ENCODE measurements at places on chromosomes 16 and 17. TPM values are rescaled to one million over a fixed set of nuclear protein-coding genes. Genes with fewer than 3 reads are reported as not detected.

DNA sequence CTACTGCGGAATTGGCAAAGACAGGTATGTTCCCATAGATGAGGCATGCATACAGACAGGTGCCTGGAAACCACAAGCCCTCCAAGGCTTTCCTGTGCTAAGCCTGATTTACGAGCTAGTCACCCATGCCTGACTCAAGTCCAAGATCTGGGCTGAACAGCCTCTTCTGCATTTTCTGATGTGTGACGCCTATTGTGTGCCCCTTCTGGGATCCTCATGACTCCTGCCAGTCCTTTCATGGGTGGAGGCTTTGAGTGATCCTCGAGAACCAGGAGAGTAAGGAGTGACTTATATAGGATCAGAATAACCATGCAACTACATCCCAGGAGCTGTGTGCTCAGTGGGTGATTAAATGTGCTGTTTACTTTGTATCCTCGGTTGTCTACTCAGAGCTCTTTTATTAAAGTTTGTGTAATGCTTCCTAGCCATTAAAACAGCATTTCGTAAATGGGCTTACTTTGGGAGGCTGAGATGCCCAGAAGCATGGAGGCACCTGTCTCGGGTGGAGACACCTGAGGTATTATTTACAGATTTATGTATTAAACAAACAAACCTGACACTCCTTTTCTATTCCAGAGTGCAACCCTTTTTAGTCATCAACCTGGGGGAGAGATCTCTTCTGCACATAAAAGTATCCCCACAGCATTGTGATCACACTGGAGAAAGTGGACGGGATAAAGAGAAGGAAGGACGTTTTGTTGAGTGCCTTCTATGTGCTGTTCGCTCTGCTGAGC, 373.0 kb upstream of the DYNLRB2 start:
- no peak for DNase-seq

GRCh38 chr17:79852748-79853147, 13.5 kb upstream of the CBX4 start:
- DNase-seq: no peak

GRCh38 chr16:78075800-78076199, 23.7 kb upstream of the WWOX start:
- DNase-seq: no peak

GRCh38 chr17:28661635-28662526, at the start of the genes SDF2 and SUPT6H:
Gene SDF2, minus strand, starts transcription at chr17:28661906. Its CDS starts 30 bp downstream, at chr17:28661876.
Gene SUPT6H, plus strand, starts transcription at chr17:28662205. Its CDS starts 11,197 bp downstream, at chr17:28673402.
- DNase-seq: peak; percentile 91

DNA sequence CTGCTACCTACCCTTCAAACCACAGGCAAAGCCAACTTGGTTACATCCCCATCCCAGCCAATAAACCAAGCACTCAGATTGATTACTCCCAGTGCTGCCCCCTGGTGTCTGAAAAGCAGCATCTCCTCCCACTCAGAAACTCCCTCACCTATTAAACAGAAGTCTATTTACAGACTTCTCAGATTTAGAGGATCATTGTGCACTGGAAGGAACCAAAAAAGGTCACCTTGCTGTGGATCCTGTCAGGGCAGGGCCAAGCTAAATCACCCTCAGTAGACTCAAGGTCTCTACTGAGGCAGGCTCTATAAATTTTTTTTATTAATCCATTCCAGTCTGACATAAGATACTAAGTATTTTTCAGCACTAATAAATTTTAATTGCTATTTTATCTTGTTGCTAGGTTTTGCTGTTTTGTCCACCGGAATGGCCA, 17.6 kb downstream of the HIGD1B start:
- peak; percentile 50 for DNase-seq

- peak; percentile 76 for DNase-seq
Measured at GRCh38 chr17:78716814-78717393, 65.2 kb downstream of the CYTH1 start.

DNA sequence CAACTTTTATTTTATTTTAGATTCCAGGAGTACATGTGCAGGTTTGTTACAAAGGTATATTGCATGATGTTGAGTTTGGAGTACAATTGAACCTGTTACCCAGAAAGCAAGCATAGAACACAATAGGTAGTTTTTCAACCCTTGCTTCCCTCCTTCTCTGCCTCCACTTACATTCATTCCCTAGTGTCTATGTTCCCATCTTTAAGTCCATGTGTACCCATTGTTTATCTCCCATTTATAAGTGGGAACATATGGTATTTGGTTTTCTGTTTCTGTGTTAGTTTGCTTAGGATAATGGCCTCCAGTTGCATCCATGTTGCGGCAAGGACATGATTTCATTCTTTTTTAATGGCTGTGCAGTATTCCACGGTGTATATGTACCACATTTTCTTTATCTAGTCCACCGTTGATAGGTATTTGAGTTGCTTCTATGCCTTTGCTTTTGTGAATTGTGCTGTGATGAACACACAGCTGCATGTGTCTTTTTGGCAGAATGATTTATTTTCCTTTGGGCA, 114.0 kb upstream of the NACA2 start:
- DNase-seq: no peak

GRCh38 chr16:69417520-69418199, 6.8 kb upstream of the CYB5B start:
- DNase-seq: no peak

GRCh38 chr17:64472564-64472963, 23.6 kb downstream of the MILR1 start:
- no peak for DNase-seq

- no peak for DNase-seq
Measured at GRCh38 chr16:51638339-51639135, 487.5 kb upstream of the SALL1 start.

The ITGAX gene
- 1.4 TPM for total RNA-seq
